Osteoblast (primary cell): ENCODE measurements at places on chromosomes 16 and 17. TPM values are rescaled to one million over a fixed set of nuclear protein-coding genes. Genes with fewer than 3 reads are reported as not detected.

LRRC46 gene
- not detected in 2 replicates for total RNA-seq

CFAP97D1 gene
- total RNA-seq, result under 0.01 TPM in 1 of 2 replicates, not detected in the other

RCVRN gene
- not detected in 2 replicates for total RNA-seq

NUP85 gene
- 26.4 and 26.5 TPM in 2 replicates for total RNA-seq

TNFRSF17 gene
- not detected in 2 replicates for total RNA-seq

MYH10 gene
- total RNA-seq, result 40.9 and 41.5 TPM in 2 replicates

TBC1D3E gene
- not detected in 2 replicates for total RNA-seq

SLFN14 gene
- total RNA-seq, result under 0.01 TPM in 2 replicates
